ENCODE measurements at places on chromosomes 12 and 14.

DNA sequence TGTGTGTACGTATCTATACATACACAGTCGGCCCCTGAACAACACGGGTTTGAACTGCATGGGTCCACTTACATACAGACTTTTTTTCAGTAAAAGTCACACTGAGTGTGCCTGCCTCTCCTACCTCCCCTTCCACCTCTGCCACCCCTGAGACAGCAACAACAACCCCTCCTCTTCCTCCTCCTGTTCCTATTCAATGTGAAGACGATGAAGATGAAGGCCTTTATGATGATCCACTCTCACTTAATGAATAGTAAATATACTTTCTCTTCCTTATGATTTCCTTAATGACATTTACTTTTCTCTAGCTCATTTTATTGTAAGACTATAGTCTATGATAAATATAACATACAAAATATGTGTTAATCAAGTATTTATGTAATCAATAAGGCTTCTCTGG lies 25.5 kb downstream of the TM7SF3 start:
- no peak for DNase-seq

GRCh38 chr12:110689281-110690126 lies 589 bp upstream of the HVCN1 start:
- peak; percentile 65 for DNase-seq

- DNase-seq: peak; percentile 74
Measured at GRCh38 chr12:12008232-12008850, 62.4 kb upstream of the BCL2L14 start.

GRCh38 chr12:43113616-43114015 lies 438.4 kb downstream of the ADAMTS20 start:
- no peak for DNase-seq

- no peak for DNase-seq
Measured at GRCh38 chr14:54023027-54023426, 66.4 kb upstream of the BMP4 start.

GRCh38 chr12:14156606-14157005 lies 175.2 kb upstream of the GRIN2B start:
- DNase-seq: no peak

DNA sequence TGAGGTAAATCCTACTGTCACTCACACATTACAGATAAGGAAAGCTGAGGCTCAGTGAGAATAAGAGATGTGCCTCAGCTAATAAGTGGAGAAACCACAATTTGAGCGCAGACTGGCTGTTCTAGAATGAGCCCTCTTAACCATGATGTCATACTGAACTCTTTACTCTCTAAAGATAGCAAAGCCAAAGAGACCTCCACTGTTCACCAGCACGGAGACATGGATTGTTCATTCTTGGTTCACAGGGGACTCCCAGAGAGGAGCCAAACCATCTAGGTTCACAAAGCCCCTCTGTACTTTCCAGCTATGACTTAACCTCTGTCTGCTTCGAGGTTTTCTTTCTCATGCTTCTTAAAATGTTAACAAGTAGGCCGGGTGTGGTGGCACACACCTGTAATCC lies 32.7 kb upstream of the YARS2 start:
- DNase-seq: no peak

DNA sequence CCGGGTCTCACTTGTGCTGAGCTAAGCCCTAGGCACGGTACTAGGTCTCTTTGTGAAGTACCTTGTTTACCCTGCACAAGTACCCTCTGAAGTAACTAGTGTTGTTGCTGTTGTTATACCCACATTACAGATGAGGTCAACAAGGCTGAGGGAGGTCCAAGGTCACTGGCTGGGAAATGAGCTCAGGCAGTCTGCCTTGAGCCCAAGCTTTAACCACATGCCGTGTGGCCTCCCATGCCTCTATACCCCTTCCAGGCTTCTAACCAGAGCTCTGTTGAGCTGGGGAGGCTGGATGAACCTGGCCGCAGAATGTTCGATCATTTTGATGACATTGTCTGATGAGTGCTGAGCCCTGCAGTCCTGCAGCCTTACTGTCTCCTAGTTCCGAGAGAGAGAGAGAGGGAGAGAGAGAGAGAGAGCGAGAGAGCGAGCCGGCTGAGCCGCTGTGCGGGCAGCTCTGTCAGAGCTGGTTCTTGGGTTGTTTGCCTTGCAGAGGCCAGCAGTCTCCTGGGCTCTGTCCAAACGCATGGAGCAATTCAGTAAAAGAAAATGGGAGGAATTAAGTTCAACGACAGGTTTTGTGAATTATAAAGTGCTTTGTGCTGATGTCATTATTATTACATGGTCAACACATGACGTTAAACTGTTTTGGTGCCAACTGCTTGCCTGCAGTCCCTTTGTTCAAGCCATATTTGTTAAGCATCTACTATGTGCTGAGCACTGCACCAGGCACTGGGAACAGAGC lies 13.1 kb downstream of the JDP2 start:
- no peak for DNase-seq

DNA sequence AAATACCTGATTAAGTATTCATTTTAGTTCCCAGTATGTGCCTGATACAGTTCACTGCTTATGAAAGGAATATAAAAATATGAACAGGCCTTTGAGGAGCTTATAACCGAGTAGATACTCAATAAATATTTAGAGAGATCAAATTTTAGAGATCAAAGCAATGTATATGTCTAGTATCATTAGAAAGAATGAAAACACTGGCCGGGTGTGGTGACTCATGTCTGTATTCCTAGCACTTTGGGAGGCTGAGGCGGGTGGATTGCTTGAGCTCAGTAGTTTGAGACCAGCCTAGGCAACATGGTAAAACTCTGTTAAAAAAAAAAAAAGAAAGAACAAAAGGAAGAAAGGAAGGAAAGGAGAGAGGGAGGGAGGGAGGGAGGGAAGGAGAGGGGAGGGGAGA lies 113.2 kb upstream of the EEA1 start:
- DNase-seq: no peak

GRCh38 chr12:93645702-93646101 lies 31.5 kb upstream of the CRADD start:
- no peak for DNase-seq

DNA sequence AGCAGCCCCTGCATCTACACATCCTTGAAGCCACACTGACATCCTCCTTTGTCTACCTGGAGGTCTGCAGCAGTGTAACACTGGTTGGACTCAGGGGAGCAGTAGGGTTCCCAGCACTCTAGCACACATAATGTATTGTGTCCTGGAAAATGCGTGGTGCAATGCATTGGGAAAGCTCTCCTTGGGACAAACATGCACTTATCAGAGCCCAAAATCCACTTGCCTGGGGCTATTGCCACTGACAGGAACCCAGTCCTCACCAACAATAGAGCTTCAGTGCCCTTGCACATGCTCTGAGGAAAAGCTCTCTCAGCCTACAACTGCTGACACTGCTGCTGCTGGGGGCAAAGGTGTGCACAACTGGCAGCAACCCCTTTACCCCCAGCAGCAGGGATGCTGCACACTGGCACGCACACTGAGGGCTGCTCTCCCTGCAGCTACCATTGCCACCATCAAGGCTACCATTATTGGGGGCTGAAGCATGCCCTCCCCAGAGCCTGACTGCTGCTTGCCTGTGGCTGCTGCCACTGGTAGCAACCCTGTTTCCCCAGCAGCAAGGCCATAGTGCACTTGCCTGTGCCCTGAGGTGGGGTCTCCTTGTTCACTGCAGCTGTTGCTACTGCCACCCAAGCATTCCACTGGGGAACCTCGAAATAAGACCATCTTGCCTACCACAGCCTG lies 221.9 kb downstream of the SLC38A4 start:
- no peak for DNase-seq

GRCh38 chr12:105704787-105705186 lies 374.3 kb downstream of the C12orf75 start:
- no peak for DNase-seq

DNA sequence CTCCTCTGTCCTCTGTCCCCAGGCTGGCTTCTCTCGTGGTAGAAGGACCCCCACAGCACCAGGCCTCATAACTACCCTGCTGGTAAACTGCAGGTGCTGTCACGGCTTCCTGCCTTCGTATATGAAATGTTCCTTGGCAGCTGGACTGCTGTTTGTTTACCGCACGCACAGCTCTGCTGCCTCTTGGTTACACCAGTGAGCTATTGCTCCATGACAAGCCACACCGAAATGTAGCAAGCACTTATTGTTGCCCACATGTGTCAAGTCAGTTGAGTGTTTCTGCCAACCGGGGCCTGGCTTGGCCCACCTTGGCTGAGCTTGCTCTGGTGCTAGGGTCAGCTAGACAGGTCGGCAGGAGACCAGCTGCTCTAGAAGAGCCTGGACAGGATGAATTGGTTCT lies 21.7 kb upstream of the TCL1B start:
- DNase-seq: no peak

DNA sequence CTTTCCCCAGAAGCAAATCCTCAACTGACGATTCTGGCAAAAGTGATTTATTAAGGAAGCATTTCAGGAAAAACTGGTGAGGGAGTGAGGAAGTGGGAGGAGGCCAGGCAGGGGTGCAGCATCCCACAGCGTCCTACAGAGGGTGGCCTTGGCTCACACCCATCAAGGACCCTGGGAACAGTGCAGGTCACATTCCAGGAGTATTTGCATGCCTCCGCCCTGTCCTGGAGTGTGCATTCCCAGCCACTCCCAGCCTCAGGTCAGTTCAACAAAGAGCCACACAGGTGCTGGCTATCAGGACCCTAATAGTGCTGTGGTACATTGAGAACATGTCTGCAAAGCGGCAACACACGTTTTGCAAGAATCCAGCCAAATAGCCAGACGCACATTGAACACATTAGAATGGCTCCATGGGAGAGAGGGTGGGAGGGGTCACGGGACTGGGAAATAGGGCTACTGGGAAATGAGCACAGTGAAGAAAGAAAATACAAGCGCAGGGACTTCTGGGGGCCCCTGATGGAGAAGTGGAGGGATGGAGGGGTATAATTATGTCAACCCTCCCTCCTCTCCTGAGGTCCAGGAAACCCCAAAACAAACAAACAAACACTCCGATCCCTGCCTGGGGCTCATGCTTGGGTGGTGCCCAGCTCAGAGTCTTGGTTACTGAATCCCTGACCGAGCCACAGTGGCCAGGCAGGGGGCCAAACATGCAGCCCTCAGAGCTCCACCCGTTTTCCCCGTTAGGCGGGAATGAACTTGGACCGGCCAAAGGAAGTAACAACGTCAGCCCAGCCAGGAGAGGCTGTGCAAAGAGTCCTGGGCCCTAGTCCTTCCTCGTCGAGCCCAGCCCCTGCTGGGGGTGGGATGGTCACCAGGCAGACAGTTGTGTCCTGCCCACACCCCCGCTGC lies 36.5 kb downstream of the CMKLR1 start:
- no peak for DNase-seq

DNA sequence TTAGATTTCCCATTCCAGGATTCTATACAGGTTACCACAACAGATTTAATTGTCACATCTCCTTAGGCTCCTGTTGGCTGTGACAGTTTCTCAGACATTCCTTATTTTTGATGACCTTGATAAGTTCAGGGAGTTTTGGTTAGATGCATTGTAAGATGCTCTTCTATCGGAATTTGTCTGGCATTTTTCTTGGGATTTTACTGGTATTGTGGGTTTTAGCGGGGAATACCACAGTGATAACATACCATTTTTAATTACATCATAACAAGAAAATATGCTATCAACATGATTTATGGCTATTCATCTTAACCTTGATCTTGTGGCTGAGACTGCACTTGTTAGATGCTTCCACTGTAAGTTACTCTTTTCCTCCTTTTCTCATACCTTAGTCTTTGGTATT lies 217.5 kb upstream of the PPFIA2 start:
- DNase-seq: no peak

DNA sequence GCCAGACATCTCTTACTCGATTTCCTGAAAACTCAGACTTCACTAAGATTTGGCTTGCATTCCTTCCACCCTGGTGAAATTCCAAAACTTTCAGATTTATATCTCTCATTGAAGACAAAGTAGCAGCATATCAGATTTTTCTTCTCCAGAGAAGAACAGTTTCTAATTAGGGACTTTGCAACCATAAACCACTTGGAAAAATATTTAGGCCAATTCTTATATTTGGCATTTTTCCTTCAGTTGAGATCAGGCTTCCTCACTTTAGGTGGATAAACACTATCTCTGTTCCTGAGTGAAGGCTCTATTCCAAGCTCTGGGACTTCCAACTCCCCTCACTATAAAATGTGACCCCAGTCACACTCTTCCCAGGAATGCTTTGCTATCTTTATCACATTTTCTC lies 1434.3 kb upstream of the FLRT2 start:
- no peak for DNase-seq

DNA sequence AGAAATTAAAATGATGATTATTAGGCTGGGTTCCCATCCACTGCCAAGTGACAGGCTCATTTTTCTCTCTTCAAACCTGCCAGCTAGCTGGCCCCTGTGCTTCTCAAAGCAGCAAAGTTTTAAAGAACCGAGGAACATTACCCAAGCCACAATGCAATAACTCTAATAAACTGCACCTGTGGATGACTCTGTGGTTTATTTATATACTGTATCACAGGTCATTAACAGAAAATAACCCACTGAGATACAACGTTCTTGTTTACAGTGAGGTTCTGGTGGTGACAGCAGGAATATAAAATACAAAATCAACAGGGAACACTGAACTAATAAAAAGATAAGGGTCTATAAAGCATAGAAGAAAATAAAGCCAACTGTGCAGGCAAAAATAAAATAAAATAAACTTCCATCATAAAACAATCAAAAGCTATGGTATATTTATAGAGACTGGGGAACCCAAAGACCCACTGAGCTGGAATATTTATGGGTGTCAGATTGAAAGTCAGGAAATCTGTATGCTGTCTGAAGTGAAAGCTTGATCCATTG lies 472.9 kb downstream of the NOVA1 start:
- no peak for DNase-seq

- no peak for DNase-seq
Measured at GRCh38 chr12:106801167-106801708, 26.8 kb downstream of the RIC8B start.

DNA sequence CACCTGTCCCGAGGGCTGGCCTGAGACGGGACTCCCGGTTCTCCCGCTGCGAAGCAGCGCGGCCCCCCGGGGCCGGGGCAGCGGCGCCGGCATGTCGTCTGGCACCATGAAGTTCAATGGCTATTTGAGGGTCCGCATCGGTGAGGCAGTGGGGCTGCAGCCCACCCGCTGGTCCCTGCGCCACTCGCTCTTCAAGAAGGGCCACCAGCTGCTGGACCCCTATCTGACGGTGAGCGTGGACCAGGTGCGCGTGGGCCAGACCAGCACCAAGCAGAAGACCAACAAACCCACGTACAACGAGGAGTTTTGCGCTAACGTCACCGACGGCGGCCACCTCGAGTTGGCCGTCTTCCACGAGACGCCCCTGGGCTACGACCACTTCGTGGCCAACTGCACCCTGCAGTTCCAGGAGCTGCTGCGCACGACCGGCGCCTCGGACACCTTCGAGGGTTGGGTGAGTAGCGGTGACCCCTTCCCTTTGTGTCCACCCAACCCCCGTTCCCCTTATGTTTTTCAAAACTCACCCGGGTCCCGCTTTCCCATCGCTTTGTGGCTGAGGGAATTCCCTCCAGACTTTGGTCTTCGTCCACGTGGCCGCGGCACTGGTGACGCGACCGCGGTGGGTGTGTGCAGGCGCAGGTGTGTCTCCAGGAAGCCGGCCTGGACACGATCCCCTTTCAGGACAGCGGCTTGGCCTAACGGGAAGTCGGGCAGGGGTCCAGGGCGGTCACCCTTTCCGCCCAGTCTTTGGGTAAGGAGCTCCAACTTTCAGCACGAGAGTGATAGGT lies 826 bp downstream of the PRKCH start:
- no peak for DNase-seq

All from activated CD4-positive, alpha-beta T cell treated with anti-CD3 and anti-CD28 coated beads, Interleukin-2, amount 50 U/mL, for 16 hours (primary cell).